ENCODE measurements at places on chromosomes 13 and 19. TPM values are rescaled to one million over a fixed set of nuclear protein-coding genes. Genes with fewer than 3 reads are reported as not detected.
A peak's percentile ranks its signal among the peaks of the same experiment; 100 is the strongest.

Gene DKKL1
- 0.90 TPM for total RNA-seq

Gene CASP14
- not detected for total RNA-seq

Gene C13orf42
- not detected for total RNA-seq

Gene TEAD2
- 28.9 TPM for total RNA-seq

GRCh38 chr13:46039411-46040182 is 12.9 kb downstream of the ZC3H13 start:
- no peaks in the 10 kb centered on the region for H3K27me3 ChIP-seq
- no peak overlapping the region for H3K27ac ChIP-seq
- DNase-seq: no peak
- H3K4me3 ChIP-seq: no peak overlapping the region
- no peaks in the 10 kb centered on the region for H3K4me1 ChIP-seq

DNA sequence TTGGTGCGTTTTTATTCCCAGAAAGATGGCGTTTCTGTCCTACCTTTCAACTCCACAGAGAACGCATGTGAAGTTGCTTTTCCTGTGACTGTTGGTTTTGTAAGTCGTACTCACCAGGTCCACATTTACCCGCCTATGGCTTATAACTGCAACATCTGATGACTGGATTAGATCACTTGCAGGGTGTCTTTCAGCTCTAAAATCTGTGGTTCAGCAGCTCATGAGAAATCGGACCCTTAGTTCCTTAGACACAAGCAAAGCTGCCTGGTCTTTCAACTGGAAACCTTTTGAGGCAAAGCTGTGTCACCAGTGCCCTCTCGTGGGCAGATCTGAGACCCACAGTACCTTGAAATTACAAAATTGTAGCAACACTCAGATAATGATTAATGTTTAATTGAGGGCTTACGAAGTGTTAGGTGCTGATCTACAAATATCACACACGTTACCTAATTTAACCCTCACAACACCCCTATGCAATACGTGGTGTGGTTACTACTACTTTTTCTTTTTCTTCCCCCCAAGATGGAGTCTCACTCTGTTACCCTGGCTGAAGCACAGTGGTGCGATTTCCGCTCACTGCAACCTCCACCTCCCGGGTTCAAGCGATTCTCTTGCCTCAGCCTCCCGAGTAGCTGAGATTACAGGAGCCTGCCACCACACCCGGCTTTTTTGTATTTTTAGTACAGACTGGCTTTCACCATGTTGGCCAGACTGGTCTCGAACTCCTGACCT is 65.4 kb downstream of the RUBCNL start:
- H3K4me1 ChIP-seq: peaks cover 6% of the 10 kb centered on the region
- no peaks in the 10 kb centered on the region for H3K36me3 ChIP-seq
- no peak for DNase-seq
- H3K27ac ChIP-seq: peak overlapping the region; percentile 29
- peaks cover 4% of the 10 kb centered on the region for H3K27me3 ChIP-seq

DNA sequence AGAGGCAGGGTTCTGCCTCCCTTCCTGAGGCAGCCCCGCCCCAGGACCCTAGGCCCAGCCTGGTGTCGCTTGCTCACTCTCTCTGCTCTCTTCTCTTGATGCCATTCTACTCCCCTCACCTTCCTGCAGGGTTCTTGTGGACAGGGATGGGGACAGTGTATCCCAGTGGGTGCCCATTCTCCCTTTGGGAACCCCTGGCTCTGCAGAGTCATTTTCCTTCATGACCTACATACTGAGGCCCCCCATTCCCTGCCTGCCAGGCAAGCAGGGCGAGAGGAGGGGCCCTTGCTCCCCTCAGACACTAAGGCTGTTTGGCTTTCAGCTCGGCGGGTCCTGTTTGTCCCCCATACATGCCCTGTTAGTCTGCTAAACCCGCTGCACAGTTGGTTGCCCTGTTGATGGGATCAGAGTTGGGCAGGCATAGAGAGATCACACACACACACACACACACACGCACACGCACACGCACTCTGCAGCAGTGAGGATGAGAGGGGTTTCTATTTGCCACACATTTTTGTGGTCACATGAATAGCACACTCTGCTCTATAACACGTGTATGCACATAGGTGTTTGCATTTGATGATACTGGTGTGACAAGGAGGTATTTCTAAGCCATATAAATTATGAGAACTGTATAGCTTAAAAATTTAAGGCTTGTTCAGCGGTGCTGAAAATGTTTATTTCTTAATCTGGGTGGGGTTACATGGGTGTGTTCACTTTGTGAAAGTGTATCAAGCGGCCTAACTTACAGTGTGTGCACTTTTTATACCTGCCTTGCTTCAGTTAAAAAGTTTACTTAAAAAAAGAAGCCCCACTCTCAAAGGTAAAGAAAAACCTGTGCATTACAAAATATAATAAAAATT is 20.3 kb downstream of the NFIX start:
- DNase-seq: no peak
- H3K4me3 ChIP-seq: peak overlapping the region; percentile 30
- peak overlapping the region; percentile 37 for H3K27ac ChIP-seq
- peaks cover 98% of the 10 kb centered on the region for H3K27me3 ChIP-seq
